ENCODE measurements at places on chromosomes 2 and 18.

GRCh38 chr2:113248997-113249770 is 29.5 kb downstream of the PAX8 start:
- DNase-seq, result peak; percentile 67

- DNase-seq, result peak; percentile 75
Measured at GRCh38 chr18:35231052-35231451, 9.8 kb upstream of the ZNF397 start.

GRCh38 chr2:9832586-9832985 is 10.7 kb upstream of the TAF1B start:
- DNase-seq, result no peak

GRCh38 chr2:152097801-152098495 is 896 bp downstream of the CACNB4 start:
- peak; percentile 12 for DNase-seq

- no peak for DNase-seq
Measured at GRCh38 chr2:12867631-12868287, 151.0 kb downstream of the TRIB2 start.

GRCh38 chr18:70197844-70198243 is 7.6 kb downstream of the RTTN start:
- DNase-seq, result no peak

DNA sequence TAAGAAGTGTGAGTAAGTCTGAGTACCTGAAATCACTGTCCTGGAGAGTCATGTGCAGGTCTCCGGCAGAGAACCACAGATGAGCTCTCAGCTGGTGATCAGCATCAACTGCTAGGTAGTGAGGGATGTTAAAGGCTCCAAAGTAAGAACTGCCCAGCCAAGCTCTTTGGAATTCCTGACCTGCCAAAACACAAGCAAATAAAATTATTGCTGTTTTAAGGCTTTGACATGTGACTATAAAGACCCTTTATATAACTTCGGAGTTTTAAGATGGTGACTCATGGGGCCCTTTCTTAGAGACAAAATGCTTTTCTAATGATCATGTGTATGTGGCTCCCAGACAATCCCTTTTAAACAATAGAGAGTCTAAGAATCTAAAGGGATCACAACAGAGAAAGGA is 855.7 kb downstream of the TRIB2 start:
- DNase-seq, result no peak
